ENCODE measurements at places on chromosomes 7 and 10. TPM values are rescaled to one million over a fixed set of nuclear protein-coding genes. Genes with fewer than 3 reads are reported as not detected.

Gene TMEM178B
- 0.50 TPM for total RNA-seq

Gene PPP1R17
- not detected for total RNA-seq

Gene LRRC61
- 0.67 TPM for total RNA-seq

DNA sequence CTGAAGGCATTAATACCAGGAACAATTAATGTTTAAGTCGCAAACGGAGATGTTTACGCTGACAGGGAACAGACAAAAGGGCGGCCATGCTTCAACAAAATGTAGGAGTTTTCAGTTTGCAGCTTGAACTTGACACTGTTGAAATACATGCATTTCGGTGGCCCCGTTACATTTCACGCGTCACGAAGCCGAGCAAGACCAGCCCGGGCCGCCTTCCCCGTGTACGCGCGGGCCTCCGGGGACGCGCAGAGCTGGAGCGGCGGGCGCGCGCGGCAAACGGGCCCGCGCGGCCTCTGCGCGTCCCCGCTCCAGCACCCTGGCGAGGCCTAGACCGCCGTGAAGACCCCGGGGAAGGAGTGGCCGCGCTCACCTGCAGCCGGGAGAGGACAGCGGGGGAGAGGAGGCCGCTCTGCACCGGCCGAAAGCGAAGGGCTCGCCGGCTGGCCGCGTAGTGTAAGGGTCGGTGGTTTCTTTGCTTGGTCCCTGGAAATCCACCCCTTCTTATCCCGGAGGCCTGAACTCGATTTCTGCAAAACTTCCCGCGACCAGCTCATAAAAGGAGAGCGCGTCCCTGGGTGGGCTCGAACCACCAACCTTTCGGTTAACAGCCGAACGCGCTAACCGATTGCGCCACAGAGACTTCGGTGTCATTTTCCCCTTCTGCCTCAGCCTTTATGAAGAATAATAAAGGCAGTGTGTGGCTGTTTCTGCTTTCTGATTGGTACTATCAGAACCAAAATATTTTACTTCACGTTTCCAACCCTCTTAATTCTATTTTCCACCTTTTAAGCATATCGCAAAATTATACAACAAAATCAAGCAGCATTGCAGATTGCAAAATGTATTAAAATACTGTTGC, 11.4 kb upstream of the EBLN1 start:
- DNase-seq, result peak; percentile 88

DNA sequence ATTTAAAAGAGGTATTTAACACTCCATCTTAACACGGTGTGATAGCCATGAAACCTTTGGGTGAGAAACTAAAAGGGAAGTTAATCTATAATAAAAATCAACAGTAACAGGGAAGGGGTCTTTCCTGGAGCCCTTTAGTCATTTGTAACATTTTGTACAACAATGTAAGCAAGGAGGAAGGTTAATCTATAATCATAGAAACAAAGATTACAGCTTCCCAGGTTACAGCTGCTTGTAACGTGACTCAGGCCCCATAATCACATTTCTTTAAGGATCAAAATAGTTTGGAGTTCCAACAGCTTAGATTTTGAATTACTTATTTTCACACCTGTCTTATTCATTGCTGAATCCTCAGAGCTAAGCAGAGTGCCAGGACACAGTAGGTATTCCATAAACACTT, 17.9 kb upstream of the CC2D2B start:
- DNase-seq, result no peak

- DNase-seq, result no peak
Observed at GRCh38 chr10:38007991-38008390, 2.5 kb upstream of the ZNF33A start.

DNA sequence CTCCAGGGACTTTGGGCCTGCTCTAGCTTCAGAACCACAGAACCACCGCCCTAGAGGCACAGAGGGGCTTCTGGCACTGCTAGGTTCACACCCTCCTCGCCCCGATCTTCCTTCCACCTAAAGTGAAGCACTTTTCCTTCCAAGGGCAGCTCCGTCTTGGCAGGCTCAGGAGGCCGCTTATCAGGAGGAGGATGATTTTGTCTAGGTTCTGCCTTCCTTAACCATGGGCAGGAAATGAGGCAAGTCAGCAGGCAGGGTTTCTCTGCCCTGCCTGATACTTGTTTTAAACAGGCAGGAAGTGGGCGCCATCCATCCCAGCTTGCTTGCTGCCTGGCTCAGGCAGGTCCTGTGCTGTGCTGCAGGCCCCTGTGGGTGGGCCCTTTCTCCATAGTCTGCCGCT, 8.3 kb upstream of the ATP6V0E2 start:
- no peak for DNase-seq

DNA sequence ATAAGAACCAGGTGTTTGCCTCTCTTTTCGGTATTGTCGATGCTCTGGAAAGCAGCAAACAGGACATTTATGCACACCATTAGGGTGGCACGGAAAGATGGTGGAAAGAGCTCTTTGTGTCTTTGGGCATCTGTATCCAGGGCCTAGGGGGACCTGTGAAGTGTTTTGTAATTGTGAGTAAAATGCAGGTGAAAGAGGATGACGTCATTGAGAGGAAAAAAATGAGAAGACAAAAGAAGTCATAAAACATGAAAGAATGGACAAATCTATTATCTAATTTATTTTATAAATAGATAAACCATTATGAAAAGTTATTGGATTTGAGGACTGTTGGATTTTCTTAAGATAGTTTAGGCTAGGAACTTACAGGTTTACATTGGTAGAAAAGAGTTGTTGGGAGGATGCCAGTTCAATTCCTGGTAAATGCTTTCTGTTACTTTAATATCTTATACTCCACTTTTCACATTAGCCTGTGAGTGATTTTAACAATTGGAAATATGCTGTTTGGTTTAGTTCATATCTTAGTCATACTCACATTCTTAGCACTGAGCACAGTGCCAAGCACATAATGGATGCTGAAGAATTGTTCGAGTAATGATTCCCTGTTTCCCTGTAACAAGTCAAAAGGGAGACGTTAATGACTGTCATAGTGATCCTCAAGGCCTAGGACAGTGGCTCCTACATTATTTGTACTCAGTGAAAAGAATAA, 62.6 kb downstream of the EXOC4 start:
- DNase-seq, result no peak

- peak; percentile 92 for DNase-seq
Observed at GRCh38 chr7:110386913-110387312, 704.0 kb upstream of the LRRN3 start.

- DNase-seq, result no peak
Observed at GRCh38 chr7:81420526-81421226, 349.2 kb downstream of the HGF start.

GRCh38 chr7:31307972-31308371, 32.6 kb downstream of the NEUROD6 start:
- DNase-seq, result no peak

- DNase-seq, result no peak
Observed at GRCh38 chr7:127751062-127751461, 99.1 kb downstream of the SND1 start.

GRCh38 chr10:3036155-3037021, 31.0 kb upstream of the PFKP start:
- DNase-seq, result no peak

GRCh38 chr10:34498821-34499220, 316.3 kb downstream of the PARD3 start:
- no peak for DNase-seq

- no peak for DNase-seq
Observed at GRCh38 chr7:38224392-38224791, 46.3 kb downstream of the STARD3NL start.

DNA sequence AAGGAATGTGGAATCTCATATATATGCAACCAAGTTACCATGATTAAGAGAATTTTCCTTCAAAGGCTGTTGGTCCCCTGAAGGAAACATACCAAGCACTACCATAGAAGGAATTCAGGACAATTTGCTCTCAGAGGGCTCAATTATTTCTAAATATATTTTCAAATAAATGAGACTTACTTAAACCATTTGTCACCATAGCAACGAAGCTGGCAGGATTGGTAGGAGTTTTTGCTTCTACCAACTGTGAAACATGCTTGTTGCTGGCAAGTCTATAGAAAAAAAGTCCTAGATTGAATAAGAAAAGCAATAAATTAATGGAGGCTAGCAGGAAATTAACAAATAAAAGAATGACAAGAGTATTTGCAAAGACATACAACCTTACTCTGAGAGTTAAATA, 156.9 kb upstream of the NPSR1 start:
- DNase-seq, result no peak
